SK-N-SH (cell line): ENCODE measurements at places on chromosomes 11 and 22. TPM values are rescaled to one million over a fixed set of nuclear protein-coding genes. Genes with fewer than 3 reads are reported as not detected.

GRCh38 chr11:108906826-108907225 lies 242.0 kb downstream of the DDX10 start:
- no peak for DNase-seq

- DNase-seq: peak; percentile 72
Measured at GRCh38 chr22:44395118-44396005, 82.6 kb upstream of the SHISAL1 start.

- DNase-seq: no peak
Measured at GRCh38 chr11:94760296-94760695, 7.9 kb upstream of the AMOTL1 start.

DNA sequence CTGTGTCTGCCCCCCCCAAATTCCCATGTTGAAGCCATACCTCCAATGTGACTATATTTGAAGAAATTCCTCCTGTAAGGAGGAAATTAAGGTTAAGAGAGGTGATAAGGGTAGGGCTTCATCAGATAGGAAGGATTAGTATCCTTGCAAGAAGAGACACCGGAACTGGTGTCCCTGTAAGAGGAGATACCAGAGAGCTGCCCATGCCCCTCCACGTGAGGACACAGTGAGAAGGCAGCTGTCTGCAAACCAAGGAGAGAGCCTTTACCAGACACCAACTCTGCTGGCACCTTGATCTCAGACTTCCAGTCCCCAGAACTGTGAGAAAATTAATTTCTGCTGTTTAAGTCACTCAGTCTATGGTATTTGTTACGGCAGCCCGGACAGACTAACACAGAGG lies 109.3 kb downstream of the ARFGAP2 start:
- DNase-seq: no peak

GRCh38 chr11:62122076-62122475 lies 1.7 kb upstream of the INCENP start:
- DNase-seq: peak; percentile 28

GRCh38 chr11:61955422-61956135 lies 5.4 kb downstream of the BEST1 start:
- DNase-seq: no peak

DNA sequence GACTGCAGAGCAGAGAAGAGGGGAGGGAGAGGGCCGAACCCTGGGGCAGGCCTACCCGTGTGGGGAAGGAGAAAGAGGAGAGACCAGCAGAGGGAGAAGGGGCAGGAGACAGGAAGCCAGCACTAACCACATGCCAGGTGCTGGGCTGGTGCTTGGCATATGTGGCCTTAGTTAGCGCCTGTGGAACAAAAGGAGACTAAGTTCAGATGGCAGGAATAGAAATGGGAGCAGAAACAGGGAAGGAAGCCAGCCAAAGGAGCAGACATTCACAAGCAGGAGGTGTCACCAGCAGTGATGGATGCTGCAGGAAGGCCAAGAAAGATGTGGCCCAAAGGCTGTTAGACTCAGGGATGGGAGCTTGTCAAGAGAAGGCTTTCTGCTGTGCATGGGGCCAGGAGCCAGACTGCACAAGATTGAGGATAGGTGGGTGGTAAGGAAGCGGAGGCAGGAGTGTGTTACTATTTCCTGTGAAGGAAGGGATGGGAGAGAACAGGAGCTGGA lies 26.7 kb downstream of the TREH start:
- no peak for DNase-seq

GRCh38 chr11:82038154-82038553 lies 695.5 kb downstream of the FAM181B start:
- DNase-seq: no peak

GRCh38 chr11:59755701-59756557 lies 753 bp downstream of the STX3 start:
- peak; percentile 62 for DNase-seq

DNA sequence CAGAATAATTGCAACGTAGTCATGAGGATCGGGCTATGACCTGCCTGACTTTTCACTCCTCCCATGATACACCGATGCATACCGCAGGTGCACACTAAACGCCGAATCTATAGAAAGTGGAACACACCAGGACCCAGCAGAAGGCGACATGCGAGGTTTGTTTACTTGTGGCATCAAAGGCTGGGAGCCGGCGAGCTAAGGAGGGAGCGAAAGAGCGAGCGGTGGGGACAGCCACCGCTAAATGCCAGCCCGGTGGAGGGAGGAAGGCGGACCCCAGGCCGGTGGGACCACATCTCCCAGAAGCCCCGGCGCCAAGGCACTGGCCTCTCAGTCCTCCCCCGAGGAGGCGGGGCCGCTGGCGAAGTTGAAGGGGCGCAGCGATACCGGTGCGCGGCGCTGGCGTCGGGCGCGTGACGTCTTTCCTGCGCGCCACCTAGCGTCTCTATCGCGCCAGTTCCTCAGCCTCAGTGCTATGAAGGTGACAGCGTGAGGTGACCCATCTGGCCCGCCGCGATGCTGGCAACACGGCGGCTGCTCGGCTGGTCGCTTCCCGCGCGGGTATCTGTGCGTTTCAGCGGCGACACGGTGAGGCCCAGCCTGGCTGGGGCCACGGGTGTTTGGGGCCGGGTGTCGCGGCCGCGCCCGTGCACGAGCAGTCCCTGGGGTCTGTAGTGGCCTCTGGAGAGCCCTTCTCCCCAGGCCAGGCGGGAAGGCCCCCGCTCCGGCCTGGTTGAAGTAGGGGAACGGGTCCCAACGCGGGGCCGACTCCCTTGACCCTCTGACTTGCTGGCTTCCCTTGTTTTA lies at the start of gene NDUFV1:
NDUFV1 (plus strand) TSS at position 445 of the 804 bp plus-strand sequence; CDS start at position 514, 69 bp downstream.
- DNase-seq: peak; percentile 98

DNA sequence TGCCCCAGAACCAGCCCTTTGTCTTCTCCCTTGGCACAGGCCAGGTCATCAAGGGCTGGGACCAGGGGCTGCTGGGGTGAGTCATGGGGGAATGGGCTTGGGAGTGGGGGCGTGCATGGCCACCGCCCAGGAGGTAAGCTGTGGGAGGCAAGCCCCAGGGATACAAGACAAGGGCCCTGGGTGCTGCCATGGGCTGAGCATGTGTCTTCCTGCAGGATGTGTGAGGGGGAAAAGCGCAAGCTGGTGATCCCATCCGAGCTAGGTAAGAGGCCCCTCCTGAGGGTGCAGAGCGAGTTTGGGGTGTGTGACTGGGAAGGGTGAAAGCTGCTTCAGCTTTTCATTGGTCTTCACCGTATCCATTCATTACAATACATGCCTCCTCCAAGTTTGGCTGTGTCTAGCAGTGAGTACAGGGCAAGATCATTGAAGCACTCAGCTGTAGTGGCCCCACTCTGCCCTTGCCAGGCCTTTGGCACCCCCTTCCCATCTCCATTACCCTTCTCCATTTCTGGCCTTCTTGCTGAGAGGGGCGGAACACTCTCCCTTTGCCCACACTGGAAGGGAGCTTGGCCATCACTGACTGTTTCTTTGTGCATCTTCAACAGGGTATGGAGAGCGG lies 2.5 kb downstream of the FKBP2 start:
- no peak for DNase-seq

DNA sequence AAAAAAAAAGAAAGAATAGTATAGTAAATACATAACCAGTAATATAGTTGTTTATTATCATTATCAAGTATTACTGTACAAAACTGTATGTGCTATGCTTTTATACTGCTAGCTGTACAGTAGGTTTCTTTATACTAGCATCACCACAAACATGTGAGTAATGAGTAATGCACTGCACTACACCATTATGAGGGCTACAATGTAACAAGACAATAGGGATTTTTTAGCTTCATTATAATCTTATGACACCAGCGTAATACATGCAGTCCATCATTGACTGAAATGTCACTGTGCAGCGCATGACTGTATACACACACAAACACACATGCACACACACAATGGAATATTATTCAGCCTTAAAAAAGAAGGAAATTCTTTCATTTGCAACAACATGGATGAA lies 111.5 kb upstream of the ZBED5 start:
- no peak for DNase-seq

- DNase-seq: no peak
Measured at GRCh38 chr22:44411226-44412135, 86.6 kb downstream of the RTL6 start.

The HYLS1 gene
- 1.3 and 1.4 TPM in 2 replicates for polyA plus RNA-seq

The RIBC2 gene
- polyA plus RNA-seq: not detected in 2 replicates

The MS4A15 gene
- not detected in 2 replicates for polyA plus RNA-seq

The RFPL1 gene
- not detected in 2 replicates for polyA plus RNA-seq

The DNAJB13 gene
- polyA plus RNA-seq: 0.49 and 0.51 TPM in 2 replicates

The PC gene
- 9.7 and 11.8 TPM in 2 replicates for polyA plus RNA-seq

The BMAL1 gene
- polyA plus RNA-seq: 6.5 and 8.2 TPM in 2 replicates
